ENCODE measurements at places on chromosomes 4 and X.

GRCh38 chr4:21366312-21366711 is 582.3 kb downstream of the KCNIP4 start:
- DNase-seq = no peak

DNA sequence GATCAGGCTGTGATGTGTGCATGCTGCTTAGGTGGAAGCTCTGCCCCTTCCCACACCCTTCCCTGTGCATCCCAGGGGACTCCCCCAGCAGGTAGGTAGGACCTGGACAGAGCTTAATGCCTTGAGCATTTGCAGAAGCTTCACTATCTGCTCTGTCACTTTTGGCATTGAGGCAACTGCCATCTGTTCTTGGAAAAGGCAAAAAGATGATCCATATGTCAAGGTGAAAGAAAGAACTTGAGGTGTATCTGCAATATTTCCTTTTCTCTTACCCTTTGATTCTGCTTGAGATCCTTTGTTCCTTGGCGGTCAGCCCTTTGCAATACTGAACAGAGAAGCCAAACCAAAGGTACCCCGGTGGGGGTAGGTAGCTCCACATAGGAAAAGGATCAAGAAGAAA is 37.1 kb upstream of the TBC1D9 start:
- DNase-seq = no peak

GRCh38 chr4:120801137-120801758 is 121.3 kb downstream of the PRDM5 start:
- no peak for DNase-seq

DNA sequence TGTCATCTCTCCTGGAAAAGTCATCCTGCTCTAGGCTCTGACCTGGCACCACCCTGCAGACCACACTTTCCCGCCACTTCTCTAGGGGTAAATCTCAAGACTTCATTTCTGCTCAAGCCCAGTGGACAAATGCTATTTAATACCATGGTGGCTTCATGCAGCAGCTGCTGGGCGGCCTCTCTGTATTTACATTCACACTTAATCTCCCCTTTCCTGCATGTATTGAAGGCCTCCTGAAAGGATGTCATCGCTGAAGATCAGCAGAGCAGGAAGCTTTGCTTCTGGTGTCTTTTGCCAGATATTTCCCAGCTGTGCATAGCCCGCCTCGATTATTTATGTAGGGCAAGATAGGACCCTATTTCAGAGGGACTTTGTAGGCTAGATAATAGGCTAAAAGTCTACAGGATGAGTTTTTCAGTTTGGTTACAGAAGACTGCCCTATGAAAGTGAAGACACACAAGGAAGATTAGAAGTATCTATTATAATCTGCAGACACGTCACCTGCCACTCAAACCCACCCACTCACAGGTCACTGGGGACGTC is 17.2 kb downstream of the PROM1 start:
- no peak for DNase-seq

- DNase-seq = no peak
Observed at GRCh38 chr4:163542275-163542674, 47.8 kb downstream of the TMA16 start.

- no peak for DNase-seq
Observed at GRCh38 chrX:140733766-140734342, 24.3 kb downstream of the LINC00632 start.

- DNase-seq = no peak
Observed at GRCh38 chr4:38821739-38822138, 17.1 kb upstream of the TLR1 start.

- no peak for DNase-seq
Observed at GRCh38 chrX:64330284-64330683, 65.0 kb downstream of the MTMR8 start.

Measured in GM12878 (cell line).